ENCODE measurements at places on chromosomes 2 and 18.

DNA sequence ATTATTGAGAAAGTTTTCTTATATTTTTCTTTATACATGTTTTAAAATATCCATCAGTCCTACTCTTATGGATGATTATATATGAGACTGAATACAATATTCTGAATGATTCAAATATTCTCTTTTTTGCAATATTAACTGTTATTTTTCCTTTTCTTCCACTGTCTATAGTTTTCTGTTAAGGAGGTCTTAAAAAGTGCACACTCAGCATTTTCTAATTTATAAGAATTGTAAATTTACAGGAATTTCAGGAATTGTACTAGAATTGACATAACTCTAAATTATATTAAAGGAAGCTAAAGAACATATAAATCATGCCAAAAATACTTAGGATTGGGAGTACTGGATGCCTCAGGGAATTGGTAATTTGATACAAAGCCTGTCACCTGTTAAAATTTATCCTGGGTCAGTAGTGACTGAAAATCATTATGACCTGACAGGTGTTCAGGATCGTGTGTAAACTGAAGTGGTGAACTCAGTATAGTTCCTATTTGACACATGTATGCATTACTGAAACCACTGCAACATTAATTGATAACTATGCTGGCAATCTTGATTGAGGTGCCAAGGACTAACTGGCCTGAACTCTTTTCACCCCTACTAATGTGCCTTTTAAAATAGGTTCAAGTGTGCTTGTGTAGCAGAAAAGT lies 30.4 kb downstream of the MSTN start:
- DNase-seq, result no peak

DNA sequence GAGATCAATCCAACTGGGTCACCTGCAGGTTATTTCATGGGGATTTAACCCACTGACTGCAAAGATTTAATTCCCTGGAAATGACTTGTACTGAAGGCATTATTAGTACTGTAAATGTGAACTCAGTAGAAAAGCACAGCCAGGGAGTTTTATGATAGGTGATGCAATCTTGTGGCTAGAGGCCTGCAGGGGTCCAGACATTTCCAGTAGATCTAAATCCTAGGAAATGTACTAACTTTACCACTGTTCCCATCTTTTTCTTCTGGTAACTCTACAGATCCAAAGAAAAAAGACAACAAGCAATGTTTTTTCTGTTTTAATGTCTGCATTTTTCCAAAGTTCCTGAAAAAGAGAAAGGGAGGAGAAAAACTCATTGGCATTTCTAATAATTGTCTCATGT lies 500.1 kb downstream of the ARHGAP15 start:
- no peak for DNase-seq

GRCh38 chr2:129015397-129016285 lies 697.0 kb upstream of the HS6ST1 start:
- no peak for DNase-seq

DNA sequence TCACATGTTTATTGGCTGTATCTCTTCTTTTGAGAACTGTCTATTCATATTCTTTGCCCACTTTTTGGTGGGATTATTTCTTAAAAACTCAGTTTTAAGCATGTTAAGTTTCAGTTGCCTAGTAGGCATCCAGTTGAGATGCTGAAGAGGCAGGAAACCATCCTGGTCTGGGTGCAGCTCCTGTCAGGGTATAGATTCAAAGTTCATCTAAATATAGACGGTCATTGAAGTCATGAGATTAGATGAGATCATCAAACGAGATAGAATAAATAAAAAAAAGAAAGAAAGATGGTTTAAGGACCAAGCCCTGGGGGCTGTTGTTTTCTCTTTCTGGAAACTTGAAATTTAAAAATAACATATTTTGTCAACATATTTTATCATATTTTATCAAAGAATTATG lies 9.2 kb upstream of the DNAH7 start:
- DNase-seq, result no peak

DNA sequence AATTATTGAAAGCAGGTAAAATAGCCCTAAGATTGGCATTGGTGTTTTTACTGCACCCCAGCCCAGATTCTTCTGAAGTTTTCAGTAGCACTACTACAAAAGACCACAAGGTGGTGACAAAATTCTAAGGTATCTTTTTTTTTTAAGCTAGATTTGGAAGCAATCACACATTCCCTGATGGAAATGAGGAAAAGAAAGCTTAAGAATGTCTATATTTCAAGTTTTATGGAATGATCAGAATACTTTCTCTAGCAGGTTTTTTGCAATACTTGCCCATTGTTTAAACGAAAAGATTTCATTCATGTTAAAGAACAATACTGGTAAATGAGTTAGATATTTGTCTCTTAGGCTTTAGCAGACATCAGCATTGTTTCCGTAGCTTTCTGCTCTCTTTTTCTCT lies 32.1 kb upstream of the ZNF638 start:
- DNase-seq, result no peak

GRCh38 chr2:109294523-109294922 lies 165.5 kb downstream of the SH3RF3 start:
- no peak for DNase-seq

DNA sequence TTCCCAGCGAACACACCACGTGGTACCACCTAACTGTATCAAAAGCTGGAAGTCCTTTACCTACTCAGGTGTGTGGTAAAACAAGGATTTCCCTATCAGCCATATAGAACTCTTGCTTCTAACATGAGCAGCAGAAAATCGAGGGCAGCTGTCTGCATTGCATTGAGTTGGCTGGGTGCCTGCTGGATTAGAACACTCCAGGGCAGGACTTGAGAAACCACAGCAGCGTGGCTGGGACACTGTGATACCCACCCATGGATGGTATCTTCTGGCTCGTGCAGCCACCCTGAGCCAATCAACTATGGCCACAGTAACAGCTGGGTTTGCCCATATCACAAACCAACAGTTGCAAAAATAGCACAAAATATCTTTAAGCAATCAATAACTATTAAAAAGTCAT lies 188.3 kb downstream of the FBXO15 start:
- no peak for DNase-seq

DNA sequence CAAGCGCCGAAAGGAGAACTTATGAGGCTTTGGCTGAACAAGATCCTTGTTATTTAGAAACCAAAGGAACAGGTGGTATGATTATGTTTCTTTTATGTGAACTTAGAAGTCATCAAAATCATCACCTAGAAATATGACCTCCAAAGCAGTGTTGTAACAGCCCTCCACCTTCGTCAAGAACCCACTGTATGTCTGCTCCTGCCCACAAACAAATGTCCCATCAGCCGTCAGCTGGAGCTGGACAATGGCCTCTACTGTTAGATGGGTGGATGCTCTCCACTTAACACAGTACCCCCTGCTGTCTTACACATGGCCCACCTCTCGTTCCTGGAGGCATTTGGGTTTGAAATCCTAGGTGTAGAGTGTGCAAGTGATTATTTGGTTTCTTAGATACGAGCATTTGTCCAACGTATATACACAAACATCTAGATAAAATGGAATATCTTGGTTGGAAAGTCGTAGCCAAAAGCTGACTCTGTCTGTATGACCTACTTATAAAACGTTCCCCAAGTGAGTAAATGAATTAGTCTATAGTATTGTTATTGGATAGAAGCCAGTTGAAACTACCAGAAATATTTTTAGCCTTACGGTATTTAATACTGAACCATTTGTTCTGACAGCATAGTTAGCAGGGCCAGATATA lies 113.0 kb downstream of the CRIM1 start:
- no peak for DNase-seq

DNA sequence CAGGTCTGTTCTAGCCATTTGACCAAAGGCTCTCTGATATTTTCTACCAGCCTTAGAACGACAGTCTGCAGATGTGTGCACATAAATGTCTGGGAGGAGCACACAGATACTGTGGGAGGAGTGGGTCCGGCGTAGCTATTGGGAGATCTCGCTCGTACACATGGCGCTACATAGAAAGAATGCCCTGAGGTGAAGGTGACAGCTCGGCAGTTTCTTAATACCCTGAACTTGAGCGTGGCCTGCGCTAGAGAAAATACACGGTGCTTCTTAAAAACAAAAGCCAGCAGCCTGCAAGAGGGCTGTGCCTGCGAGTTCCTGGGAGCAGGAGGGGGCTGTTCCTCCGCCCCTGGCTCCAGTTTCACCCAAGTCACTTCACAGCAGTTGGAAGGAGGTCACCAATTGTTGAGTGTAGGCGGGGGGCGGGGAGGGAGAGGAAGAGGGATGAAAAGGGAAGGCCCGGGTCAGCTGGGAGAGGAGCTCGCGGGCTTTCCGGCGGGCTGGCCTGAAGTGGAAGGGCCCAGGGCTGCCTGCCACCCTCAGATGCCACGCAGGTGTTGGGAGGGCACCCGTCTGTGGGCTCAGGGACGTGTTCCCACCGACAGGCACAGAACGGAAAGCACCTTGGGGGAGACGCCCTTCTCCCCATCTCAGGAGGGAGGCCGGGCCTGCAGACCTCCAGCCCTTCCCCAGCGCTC lies 124.7 kb upstream of the ZNF516 start:
- no peak for DNase-seq

DNA sequence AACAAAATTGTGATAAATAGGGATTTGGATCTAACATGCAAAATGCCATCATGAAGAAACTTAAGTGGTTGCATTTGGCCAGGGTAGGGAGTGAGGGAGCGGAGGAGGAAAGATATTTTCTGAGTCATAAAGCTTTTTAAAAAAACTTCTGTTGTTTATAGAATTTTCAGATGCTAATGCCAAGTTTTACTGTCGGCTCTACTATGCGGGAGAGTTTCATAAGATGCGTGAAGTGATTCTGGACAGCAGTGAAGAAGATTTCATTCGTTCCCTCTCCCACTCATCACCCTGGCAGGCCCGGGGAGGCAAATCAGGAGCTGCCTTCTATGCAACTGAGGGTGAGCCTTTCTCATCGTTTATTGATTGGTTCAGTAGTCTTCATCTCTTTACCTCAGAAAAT lies 56.0 kb upstream of the PTH2R start:
- no peak for DNase-seq

- DNase-seq, result no peak
Measured at GRCh38 chr2:55779459-55780421, 86.1 kb upstream of the PNPT1 start.

- DNase-seq, result no peak
Measured at GRCh38 chr2:211745295-211746097, 793.1 kb downstream of the ERBB4 start.

GRCh38 chr2:131112529-131112928 lies 7.4 kb downstream of the PLEKHB2 start:
- DNase-seq, result no peak

GRCh38 chr2:239391286-239392071 lies 9.3 kb downstream of the HDAC4 start:
- DNase-seq, result no peak

DNA sequence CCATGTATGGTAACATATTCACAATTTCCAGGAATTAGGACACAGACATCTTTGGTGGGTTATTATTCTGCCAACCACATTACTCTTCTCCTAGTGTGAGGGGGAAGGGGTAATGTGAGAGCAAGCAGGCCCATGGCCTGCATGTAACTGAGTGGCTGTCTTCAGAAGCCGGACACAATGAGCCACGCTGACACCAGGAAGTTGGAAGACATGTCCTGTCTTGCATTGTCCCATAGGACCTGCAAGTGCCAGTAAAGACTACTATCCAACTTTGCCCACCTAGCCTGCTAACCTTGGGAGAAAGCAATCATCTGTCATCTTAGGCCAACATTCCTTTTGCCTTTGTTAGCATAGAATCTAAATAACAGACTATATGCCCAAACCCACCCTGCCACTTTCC lies 86.2 kb upstream of the SH3BP4 start:
- no peak for DNase-seq

- DNase-seq, result no peak
Measured at GRCh38 chr2:241728627-241729026, 5.8 kb upstream of the D2HGDH start.

GRCh38 chr2:86143926-86144685 lies 38.1 kb downstream of the PTCD3 start:
- no peak for DNase-seq
